SK-N-SH (cell line): ENCODE measurements at places on chromosomes 1 and 21.

DNA sequence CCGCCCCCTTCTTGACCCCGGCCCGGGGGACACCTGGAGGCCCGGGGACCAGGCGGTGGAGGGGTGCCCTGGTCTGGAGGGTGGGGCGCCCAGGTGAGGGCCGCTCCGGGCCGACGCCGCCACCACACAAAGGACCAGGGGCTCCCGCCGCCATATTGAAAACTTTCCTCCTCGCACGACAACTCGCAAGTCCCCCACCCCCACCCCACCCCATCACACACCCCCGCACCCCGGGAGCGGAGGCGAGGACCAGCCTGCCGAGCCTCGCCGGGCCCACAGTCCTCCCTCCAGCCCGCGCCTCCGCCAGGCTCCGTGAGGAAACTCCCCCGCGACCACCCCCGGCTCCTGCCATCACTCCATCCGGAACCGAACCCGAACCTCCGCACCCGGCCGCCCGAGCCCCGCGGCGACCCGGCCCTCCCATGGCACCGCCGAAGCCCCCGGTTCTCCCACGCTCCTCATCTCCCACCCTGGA lies 733 bp downstream of the KDM5B start:
- DNase-seq, result peak; percentile 90

DNA sequence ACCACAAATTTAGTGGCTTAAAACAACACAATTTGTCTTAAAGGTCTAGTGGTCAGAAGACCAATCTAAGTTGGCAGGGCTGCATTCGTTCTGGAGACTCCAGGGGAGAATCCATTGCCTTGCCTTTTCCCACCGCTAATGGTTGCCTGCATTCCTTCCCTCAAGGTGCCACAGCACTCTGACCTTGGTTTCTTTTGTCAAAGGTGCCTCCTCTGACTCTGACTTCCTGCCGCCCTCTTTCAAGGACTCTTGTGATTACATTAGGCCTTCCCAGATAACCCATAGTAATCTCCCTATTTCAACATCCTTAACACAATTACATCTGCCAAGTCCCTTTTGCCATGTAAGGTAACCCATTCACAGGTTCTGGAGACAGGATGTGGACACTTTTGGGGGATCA lies 145.3 kb downstream of the S1PR1 start:
- DNase-seq, result no peak

- DNase-seq, result no peak
Measured at GRCh38 chr1:195872376-195872775, 735.9 kb downstream of the KCNT2 start.

GRCh38 chr1:163412221-163412620 lies 90.5 kb downstream of the NUF2 start:
- no peak for DNase-seq

DNA sequence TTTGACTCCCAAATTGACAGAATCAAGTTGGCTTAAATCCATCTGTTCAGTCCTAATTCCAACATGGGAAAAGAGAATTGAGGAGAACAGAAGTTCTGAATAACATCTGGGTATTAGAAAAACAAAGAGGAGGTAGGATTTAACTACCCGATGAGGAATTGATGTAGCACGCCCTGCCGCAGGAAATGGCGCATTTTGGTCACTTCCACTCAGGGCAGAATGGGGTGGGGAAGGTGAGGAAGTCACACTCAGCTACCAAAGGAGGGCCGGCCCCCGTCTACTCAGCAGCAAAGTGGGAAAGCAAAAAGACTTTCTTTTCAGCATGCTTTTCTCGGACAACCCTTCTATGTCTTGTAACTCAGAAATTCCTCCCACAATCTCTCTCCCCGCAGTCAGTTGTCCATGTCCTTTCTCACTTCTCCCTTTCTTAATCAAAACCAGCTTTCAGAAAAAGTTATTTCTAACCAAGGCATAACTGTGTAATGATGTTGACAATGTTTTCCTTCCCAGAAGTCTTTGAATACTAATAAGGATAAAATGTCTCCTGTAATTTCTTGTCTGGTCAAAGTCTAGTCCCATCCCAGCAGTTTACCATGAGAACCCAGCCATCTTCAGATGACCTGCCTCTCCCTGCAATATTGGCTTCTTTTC lies 60.5 kb upstream of the SIPA1L2 start:
- no peak for DNase-seq

- DNase-seq, result no peak
Measured at GRCh38 chr1:32111789-32112188, 3.9 kb downstream of the KPNA6 start.

DNA sequence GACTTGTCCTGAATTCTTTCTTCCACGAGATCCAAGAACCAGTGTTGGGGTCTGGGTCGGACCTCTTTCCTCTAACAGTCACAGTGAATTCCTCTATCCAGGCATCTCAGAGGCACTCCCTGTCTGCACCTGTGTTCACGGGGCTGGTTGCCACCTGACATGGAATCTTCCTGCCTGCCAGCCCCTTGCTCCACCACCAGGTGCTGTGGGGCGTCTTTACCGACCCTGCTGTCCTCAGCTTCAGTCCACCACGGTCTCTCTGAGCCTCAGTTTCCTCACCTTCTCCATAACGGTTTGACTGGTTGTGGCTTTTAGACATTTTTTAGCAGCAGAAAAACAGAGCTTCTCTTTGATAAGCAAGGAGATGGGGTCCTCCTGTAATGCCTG lies 62.7 kb downstream of the SDC3 start:
- DNase-seq, result no peak

GRCh38 chr1:212213784-212214183 lies 71.4 kb upstream of the PPP2R5A start:
- DNase-seq, result no peak

DNA sequence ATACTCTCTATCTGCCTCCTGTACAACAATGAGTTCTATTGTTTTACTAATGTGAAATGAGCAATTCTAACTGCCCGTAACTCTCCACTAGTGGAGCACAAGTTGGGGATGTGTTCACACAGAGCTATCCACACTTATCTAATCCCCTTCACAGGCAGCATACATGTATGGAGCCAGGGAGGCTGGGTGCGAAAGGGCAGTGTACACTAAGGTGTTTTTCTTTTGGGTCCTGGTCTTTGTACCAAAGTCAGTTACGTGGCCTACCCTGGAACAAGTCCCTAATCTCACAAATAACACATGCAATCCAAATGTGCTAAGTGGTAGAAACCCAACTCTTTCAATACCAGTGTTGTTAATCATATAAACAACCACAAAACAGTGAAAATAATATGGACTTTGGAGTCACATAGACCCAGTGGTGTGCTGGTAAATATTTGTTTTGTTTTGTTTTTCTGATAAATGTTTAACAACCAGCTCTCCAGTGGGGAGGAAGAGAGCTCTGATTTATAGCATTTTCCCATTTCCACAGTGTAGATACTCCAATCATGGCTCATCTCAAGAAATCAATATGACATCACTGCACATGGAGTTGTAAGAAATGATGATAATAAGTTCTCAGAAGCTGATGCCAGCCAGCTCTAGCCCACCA lies 319.9 kb upstream of the DUSP10 start:
- no peak for DNase-seq

DNA sequence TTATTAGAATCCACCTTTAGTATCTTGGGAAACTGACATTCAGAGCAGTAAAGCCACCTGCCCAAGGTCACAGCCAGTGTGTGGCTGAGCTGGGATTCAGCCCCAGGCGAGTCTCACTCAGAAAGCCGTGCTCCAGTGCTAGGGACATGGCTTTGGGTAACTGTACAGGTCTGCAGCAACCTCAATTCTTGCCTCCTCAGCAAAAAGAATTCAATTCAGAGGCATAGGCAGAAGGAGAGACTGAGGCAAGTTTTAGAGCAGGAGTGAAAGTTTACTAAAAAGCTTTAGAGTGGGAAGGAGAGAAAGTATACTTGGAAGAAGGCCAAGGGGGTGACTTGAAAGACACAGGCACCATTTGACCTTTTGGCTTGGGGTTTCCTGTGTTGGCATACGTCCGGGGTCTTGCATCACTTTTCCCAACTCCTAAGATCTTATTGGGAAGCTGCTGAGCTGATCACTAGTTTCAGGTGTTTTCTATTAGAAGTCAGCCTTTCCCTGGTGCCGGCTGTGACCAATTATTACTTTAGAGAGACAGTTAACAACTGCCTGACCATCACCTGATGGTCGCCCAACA lies 529.3 kb downstream of the MATN1 start:
- no peak for DNase-seq

GRCh38 chr1:22850681-22851080 lies 122.0 kb downstream of the LACTBL1 start:
- DNase-seq, result peak; percentile 67

GRCh38 chr1:29120367-29120766 lies 3.3 kb downstream of the TMEM200B start:
- DNase-seq, result no peak

DNA sequence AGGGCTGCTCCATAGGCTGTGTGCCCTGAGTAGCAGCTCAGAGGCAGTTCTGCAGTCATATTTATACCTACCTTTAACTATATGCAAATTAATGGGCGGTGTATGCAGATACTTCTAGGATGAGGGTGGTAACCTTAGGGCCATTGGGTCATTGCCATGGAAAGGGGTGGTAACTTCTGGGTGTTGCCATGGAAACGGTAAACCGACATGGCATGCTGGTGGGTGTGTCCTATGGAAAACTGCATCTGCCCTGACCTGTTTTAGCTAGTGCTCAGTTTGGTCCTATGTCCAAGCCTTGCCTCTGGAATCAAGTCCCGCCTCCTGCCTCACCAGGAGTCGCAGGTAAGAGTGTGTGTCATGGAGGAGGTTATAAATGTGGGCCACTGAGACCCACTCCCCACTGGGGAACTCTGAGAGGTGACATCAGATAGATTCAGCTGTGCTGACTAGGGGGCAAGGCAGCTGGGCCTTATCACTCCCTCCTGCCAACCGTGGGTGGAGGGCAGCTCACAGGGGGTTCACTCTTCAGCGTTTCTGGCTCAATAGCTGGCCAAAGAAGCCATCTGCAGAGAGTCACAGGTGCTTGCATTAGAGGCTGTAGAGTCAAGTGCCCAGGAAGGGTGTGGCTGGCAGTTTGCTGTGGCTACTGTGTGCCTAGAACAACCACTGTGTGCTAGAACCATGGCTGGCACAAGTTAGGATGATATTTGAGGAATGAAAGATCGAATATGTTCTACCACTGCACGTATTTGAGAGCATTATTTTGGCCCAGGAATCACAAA lies 19.0 kb downstream of the BACE2 start:
- no peak for DNase-seq

DNA sequence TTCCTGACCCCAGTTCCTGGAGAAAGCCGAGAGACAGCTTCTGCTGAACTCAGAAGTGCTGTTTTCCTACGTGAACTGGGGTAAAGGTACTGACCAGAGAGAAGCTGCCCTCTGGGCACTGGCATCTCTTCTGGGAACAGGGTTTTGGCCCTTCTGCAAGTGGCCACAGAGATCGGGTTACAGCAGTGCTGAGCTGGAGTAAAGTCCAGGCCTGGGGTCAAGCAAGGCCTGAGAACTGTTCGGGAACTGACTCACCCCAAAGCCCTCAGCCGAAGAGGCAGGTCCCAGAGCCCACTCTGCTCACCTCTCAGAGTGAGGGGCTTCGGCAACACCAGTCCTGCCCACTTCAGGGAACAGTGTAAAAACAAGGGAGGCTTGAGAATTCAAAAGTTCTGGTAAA lies 177.2 kb upstream of the RUNX1 start:
- no peak for DNase-seq

- DNase-seq, result no peak
Measured at GRCh38 chr1:87421809-87422208, 93.1 kb downstream of the LMO4 start.

GRCh38 chr21:38151021-38151645 lies 105.7 kb upstream of the KCNJ15 start:
- DNase-seq, result no peak

- no peak for DNase-seq
Measured at GRCh38 chr1:220500372-220500771, 27.6 kb upstream of the MARK1 start.

DNA sequence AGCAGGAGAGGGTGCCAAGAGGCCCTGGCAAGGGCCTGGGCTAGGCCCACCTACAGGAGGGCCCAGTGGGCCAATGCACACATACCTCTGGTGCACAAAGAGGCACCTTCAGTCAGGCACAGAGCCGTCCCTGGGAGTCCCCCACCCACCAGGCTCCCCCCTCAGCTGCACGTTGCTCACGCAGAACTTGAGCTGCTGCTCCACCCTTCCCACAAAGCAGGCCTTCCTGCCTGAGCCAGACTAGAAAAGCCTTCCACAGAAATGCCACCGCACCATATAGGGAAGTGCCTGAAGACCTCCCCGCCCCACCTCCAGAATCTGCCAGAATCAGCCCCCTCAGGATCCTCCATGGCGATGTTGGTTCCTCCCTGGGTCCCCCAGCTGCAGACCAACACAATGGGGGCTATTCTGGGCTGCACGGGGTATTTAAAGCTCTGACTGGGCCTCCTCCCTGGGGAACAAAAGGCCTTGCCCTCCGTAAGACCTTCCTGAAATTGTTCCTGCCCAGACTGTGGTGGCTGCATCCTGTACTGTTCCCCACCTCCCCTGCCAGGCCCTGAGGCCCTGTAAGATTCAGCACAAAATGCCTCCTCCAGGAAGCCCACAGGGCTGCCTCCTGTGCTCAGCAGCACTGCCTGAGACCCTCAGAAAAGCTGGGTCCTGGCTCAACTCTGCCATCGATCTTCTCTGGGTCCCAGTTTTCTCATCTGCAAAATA lies 27.2 kb downstream of the HSPG2 start:
- DNase-seq, result no peak

- DNase-seq, result peak; percentile 74
Measured at GRCh38 chr1:25065795-25066238, 135.7 kb upstream of the RUNX3 start.
